ENCODE measurements at places on chromosomes 4 and X.

DNA sequence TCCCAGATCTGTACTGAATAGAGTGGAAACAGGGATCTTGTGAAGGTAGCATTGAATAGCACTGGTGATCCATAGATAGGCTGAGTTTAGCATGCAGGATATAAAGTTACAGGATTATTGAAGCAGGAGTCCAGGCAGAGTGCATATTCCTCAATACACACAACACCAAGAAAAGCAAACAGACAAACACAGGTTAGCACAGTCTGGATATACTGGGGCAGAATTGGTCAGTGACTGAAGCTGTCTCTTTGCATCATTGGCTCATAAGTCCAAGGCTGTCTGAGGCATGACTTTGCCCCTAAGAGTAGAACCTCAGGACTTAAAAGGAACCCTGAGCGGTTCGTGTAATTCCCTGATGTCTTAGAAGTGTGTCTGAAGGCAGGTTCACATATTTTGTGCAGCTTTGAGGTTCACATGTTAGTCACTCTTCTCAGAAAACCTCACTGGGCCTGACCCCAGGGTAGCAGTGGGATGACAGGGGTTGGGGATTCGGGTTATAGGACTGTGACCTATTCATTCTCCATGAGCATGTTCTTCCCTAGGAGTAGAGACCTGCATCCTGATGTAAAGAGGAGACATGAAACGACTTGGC lies 134.6 kb downstream of the AASDH start:
- no peak for DNase-seq

- DNase-seq, result no peak
Observed at GRCh38 chr4:113627321-113627720, 134.2 kb downstream of the CAMK2D start.

DNA sequence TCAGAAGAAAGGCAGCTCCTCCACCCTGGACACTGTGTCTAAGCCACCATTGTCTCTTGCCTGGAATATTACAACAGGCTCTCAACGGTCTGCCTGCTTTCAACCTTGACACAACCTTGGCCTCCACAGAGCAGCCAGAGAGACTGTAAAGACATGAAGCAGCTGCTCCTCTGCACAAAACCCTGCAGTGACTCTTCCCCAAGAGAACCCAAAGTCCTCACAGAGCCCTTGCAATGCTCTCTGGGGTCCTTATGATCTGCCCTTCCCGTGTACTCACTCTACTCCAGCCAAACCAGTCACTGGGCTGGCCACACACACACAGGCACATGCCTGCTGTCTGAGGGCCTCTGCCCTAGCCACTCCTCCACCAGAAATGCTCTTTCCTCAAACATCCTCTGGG lies 75.9 kb upstream of the CPEB2 start:
- no peak for DNase-seq

GRCh38 chr4:186762361-186762760 lies 38.7 kb upstream of the FAT1 start:
- no peak for DNase-seq

DNA sequence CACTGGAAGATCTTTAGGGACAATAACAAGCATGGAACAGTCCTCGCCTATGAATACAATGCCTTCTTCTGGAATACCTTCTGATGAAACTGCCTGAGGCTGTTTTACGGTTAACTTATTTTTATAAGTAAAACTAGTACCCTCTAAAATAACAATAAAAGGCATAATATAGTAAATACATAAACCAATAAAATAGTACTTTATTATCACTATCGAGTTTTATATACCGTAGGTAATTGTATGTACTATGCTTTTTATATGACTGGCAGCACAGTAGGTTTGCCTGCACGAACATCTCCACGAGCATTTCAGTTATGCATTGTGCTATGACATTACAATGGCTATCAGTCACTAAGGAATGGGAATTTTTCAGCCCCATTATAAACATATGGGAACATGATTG lies 8.0 kb downstream of the GUCY1A1 start:
- DNase-seq, result no peak

GRCh38 chr4:179097741-179098140 lies 1655.5 kb upstream of the AGA start:
- DNase-seq, result no peak

- no peak for DNase-seq
Observed at GRCh38 chr4:138405466-138405891, 163.3 kb upstream of the SLC7A11 start.

GRCh38 chrX:11137543-11138139 lies 26.5 kb downstream of the HCCS start:
- peak; percentile 3 for DNase-seq

DNA sequence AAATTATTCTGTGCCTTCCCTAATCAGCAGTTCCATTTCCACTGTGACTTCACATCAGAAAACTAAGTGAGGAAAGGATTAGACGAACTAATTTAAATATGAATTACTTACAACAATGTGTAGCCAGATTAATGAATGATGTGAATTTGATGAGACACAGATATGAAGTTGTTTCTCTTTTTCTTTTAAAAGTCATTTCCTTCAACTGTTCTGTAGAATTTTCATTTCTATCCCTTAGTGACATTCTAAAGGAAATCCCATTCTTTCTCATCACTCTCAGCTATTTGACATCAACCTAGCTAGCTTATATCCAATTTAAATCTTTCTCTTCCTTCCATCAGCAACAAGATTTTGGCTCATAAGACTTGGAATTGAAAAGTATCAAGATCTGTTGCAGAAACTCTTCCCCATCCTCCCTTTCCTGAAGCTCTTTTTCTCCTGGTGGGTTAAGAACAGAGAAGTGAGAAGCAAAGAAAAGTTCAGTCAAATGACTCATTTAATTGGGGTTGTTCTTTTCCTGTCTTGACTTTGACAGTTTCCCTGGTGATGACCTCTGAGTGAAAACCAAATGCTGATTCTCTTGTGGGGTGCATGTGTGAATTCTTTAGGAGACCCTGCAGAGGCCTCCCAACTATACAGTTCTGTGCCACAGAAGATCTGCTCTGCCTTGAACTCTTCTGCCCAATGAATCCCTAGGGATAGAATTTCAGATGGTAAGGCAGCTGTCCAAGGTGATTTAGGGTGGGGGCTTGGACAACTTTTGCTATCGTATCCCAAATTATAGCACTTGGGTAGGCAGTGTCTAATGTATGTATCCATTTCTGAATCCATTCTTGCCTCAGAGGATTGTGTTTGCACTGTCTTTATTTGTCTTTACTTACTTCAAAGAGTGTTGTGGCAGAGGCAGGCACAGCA lies 232.5 kb upstream of the GPRIN3 start:
- no peak for DNase-seq

DNA sequence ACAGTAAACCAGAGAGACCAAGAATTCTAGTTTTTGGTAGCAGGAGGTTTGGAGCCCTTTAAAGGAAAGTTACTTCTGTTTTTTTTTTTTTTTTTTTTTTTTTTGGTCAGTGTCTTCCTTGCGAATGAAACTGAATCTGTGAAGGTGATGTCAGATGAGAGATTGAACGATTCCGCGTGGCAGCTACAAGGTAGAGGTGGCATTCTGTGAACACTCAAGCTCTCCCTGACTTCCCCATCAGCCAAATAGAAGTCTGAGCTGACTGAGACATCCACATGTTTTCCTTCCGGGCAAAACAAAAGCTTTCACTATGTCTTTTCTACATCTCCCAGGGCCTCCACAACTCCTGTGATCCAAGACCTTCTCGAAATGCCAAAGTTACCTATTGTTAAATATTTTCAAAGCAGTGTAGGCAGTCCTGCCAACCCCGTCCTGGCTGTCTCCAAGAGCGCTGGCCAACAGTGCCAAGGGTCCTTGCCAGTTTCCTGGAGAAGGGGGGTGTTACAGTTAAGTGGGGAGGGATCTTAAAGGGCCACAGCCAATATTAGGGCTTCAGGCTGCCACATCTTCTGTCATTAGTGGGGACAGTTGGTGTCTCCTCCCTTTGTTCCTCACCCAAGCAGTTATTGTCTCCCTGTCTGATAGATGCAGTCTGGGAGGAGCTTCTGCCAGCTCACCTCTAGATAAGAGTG lies 102.9 kb upstream of the SLC34A2 start:
- DNase-seq, result no peak

- no peak for DNase-seq
Observed at GRCh38 chr4:168572002-168572401, 75.2 kb downstream of the PALLD start.

GRCh38 chr4:182808673-182809416 lies 108.3 kb downstream of the DCTD start:
- no peak for DNase-seq

- DNase-seq, result no peak
Observed at GRCh38 chr4:153010146-153010545, 74.0 kb downstream of the FHDC1 start.

DNA sequence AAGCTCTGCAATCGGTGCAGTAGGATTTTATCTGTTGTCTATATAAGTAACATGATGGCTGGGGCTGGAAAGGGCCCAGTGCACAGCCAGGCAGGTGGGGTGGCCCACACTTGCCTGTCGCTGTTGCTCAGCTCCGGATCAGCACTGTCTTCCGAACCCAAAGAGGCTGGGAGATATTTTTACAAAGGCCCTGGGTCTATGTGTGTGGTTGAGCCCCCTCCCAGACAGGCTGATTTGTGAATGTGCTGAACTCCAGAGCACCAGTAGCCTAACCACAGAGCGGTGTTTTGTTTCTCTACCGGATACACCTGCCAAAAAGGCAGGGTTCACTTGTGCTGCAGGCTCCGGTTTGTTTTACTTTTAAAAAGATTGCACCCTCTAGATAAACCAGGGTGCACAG lies 33.5 kb upstream of the CHRNA9 start:
- no peak for DNase-seq

DNA sequence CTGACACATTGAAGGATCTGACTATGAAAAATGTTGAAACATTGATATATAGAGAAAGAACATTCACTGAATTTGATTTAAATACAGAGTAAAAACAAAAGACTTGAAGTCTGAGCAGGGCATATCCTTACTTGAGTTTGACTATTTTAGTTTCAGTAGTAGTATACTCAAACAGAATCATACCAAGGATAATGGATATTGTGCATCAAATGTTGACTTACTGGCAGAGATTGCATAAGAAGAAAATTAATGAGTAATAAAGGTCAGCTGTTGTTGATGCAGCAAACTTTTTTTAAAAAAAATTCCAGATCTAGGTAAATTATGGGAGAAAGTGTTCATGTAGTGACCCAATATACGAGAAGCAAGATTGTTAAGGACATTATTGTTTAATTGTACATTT lies 94.5 kb upstream of the APOOL start:
- no peak for DNase-seq

- no peak for DNase-seq
Observed at GRCh38 chr4:78022517-78022916, 34.6 kb upstream of the FRAS1 start.

- DNase-seq, result no peak
Observed at GRCh38 chr4:75527482-75527881, 13.2 kb downstream of the THAP6 start.

GRCh38 chr4:176226736-176227135 lies 31.4 kb upstream of the SPATA4 start:
- no peak for DNase-seq

GRCh38 chrX:153395613-153396319 lies 5.4 kb downstream of the PNMA6E start:
- DNase-seq, result no peak

- DNase-seq, result no peak
Observed at GRCh38 chr4:182085051-182085480, 158.1 kb upstream of the TENM3 start.

GRCh38 chr4:182231496-182231895 lies 11.7 kb upstream of the TENM3 start:
- no peak for DNase-seq

DNA sequence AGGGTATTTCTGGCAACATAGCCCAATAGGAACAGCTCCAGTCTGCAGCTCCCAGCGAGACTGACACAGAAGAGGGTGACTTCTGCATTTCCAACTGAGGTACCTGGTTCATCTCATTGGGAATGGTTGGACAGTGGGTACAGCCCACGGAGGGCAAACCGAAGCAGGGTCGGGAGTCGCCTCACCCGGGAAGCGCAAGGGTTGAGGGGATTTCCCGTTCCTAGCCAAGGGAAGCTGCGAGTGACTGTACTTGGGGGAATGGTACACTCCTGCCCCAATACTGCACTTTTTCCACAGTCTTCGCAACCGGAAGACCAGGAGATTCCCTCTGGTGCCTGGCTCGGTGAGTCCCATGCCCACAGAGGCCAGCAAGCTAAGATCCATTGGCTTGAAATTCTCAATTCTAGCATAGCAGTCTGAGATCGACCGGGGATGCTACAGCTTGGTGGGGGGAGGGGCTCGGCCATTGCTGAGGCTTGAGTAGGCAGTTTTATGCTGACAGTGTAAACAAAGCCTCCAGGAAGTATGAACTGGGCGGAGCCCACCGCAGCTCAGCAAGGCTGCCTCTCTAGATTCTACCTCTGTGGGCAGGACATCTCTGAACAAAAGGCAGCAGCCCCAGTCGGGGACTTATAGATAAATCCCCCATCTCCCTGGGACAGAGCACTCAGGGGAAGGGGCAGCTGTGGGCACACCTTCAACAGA lies 14.0 kb upstream of the ADAD1 start:
- DNase-seq, result no peak

DNA sequence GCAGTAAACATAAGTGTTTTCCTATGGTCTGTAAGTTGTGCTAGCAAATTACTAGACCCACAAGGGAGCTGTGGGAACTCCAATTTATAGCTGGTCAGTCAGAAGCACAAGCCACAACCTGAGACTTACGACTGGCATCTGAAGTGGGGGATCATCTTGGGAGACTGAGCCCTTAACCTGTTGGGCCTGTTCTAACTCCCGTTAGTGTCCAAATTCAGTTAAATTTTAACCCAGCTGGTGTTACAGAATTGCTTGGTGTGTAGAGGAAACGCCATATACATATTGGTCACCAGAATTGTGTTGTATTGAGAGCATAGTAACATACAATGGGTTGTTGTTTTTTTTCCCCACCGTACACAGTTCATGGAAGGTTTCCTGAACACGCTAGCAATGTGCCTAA lies 25.1 kb upstream of the NFXL1 start:
- DNase-seq, result no peak

GRCh38 chrX:84248226-84248625 lies 60.2 kb upstream of the RPS6KA6 start:
- no peak for DNase-seq

DNA sequence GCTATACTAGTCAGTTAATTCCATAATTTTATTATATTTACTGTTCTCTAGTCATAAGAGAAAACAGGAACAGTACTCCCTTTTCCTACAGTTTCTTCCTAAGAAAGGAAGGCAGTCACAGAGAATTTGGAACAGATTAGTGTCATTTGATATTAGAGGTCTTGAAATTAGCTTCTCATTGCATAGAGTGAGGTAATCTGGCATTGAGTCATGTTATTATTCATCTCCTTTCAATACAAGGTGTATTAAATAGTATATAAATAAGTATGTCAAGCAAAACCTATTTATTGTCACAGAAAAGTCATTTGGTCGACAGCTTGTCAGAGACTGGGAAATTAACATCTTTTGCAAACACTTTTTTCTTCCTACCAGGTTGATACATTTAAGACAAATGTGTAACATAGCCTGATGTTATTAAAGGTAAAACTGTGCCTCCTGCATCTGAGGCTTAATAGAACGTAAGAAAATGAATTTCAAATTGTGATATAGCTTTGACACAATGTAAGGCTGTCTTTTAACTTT lies 753.1 kb upstream of the FRG1 start:
- no peak for DNase-seq
